ENCODE measurements at places on chromosomes 13 and 19. TPM values are rescaled to one million over a fixed set of nuclear protein-coding genes. Genes with fewer than 3 reads are reported as not detected.

Gene GADD45B
- total RNA-seq = 68.2 TPM

Gene FCGBP
- total RNA-seq = 10.7 TPM

DNA sequence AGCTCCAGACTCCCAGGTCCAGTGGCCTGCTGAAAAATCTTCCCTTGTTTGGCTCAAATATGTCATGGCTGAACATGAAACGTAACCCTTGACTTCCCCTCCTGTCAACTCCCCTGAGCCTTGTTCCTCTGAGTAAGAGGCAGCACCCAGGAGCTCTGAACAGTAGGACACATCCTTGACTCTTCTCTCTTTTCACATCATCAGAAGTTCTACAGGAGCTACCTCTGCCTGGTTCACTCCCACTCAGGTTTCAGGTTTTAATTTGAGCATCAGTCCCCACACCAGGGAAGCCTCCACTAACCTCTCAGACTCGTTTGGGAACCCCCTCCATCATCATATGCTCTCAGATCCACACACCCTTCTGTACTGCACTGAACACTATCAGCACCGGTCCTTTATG lies 30.3 kb downstream of the ZNF823 start:
- DNase-seq = no peak

GRCh38 chr13:75569576-75569975 lies 20.0 kb downstream of the UCHL3 start:
- no peak for DNase-seq

- DNase-seq = no peak
Measured at GRCh38 chr13:44660050-44660449, 83.9 kb upstream of the TSC22D1 start.

Gene ATXN8OS
- total RNA-seq = not detected

GRCh38 chr19:54199401-54199800 lies 1.3 kb upstream of the RPS9 start:
- no peak for DNase-seq

Gene TMC4
- 3.0 TPM for total RNA-seq

GRCh38 chr19:27745978-27746542 lies 1466.9 kb downstream of the UQCRFS1 start:
- DNase-seq = no peak

DNA sequence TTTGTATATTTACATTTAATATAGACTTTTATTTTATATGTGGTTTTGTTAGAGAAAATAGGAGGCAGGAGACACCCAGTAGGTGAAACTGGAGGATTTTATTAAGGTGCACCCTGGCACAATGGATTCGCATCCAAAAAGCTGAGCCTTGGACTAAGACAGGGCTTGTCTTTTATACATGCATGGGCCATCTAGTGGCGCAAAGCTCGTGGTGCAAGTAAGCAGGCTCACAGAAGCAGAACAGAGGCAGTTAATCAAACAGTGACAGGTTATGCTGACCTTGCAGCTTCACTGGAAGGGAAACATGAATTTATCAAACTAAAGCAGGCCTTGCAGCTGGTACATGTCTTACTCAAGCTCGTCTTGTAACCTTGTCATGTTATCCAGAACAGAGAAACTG lies 58.8 kb upstream of the ZNF681 start:
- peak; percentile 54 for DNase-seq

Gene KLK3
- total RNA-seq = not detected

GRCh38 chr13:33799950-33800592 lies 17.9 kb upstream of the RFC3 start:
- no peak for DNase-seq

- DNase-seq = no peak
Measured at GRCh38 chr13:61727767-61728166, 312.1 kb upstream of the PCDH20 start.

DNA sequence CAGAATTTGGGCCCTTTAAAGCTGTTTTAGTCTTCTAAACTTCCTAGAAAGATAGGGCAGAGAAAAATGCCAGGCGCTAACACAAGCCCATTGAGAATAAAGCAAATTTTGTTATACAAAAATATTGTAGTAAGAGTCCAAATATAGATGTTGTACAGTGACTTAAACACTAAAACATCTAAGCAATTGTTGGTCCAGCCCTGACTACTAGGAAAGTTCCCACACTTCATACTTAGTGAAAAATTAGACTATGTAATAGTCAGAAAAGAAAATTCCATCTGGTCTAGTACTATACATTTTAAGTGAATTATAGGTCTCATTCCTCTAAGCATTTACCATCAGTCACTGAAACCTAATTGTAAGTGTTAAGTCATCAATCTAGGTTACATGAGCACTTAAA lies 1518.3 kb upstream of the SLC10A2 start:
- no peak for DNase-seq

Gene ZNF99
- 0.55 TPM for total RNA-seq

DNA sequence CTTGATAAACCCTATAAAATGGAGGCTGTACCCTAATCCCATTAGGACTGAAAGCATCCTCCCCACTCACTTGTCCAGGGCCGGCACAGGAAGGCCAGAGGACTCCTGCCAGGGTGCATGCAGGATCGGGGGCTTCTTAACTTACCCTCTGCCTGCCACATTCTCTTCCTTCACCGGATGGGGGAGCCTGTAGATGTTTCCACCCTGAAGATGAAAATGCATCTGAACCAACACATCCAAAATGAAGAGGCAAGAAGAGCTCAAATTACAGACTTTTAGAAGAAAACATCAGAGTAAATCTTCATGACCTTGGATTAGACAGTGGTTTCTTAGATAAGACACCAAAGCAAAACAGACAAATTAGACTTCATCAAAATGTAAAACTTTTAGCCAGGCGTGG lies 25.9 kb upstream of the NAPA start:
- DNase-seq = no peak

- no peak for DNase-seq
Measured at GRCh38 chr13:30924721-30925120, 7.7 kb upstream of the TEX26 start.

DNA sequence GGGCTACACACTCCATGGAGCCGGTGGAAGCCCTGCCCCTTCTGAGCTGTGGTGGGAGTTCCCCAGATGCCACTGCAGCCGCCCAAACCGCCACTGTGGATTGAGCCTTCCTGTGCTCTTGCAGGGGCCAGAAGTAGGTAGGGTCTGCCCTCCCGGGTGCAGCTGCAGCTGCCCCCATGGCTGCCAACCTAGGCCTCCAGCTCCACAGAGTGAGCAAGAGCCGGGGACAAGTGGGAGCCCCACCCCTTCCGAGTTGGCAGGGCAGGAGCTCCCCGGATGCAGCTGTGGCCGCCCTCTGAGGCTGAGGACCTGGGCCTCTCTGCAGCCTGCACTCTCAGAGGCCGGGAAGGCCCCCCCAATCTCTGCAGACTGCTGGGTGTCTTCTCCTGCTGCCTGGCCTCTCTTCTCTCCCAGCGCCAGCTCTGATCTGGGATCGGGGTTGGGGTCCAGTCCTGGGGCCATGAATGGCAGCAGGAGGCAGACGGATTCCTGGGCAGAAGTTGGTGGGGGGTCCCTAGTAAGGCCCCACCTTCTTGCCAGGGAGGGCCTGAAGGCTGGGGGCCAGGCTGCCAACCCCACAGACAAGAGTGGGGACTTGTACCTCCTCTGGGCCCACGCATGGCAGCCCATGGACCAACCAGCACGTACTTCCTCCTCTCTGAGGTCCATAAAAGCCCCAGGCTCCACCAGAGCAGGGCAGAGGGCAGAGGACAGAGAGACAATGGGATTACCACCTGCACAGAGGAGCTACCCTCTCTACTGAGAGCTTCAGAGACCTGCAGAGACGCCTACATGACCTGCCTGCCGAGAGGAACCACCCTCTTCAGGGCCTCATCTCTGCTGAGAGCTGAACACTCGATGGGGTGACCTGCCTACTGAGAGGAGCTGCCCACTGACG lies 28.9 kb downstream of the AP2S1 start:
- DNase-seq = no peak

- peak; percentile 34 for DNase-seq
Measured at GRCh38 chr13:98171900-98172589, 5.0 kb downstream of the RNF113B start.

DNA sequence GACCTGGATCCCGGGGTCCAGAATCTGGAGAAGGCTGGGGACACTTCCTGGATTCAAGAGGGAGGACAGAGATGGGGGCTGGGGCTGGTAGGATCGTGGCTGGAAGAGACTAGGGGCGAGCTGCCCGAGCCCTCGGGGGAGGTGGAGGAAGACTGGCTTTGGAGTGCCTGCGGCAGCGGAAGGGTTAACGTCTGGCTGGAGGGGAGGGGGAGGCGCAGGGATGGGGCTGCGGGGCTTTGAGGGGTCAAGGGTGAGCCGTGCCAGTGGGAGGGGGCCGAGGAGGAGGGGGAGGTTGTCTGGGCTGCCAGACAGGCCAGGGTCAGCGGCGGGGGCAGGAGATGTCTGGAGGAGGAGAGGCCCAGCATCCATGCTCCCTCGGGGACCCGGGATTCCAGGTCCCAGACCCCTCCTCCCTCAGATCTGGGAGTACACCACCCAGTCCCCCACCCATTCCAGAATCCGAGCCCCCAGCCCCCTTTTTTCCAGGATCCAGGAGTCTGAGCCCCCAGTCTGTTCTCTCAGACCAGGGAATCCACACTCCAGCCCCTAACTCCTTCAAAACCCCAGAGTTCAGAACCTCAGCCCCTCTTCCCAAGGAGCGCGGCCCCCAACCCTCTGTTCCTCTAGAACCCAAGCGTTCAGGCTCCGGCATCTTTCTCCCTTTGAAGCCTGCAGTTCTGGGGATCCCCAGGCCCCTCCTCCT lies 3.2 kb upstream of the SPACA6 start:
- peak; percentile 65 for DNase-seq

GRCh38 chr13:33178209-33178840 lies 107.2 kb downstream of the STARD13 start:
- DNase-seq = no peak

- DNase-seq = no peak
Measured at GRCh38 chr19:17775245-17775927, 19.6 kb upstream of the B3GNT3 start.

- peak; percentile 97 for DNase-seq
Measured at GRCh38 chr19:2168619-2169424, 5.1 kb downstream of the DOT1L start.

DNA sequence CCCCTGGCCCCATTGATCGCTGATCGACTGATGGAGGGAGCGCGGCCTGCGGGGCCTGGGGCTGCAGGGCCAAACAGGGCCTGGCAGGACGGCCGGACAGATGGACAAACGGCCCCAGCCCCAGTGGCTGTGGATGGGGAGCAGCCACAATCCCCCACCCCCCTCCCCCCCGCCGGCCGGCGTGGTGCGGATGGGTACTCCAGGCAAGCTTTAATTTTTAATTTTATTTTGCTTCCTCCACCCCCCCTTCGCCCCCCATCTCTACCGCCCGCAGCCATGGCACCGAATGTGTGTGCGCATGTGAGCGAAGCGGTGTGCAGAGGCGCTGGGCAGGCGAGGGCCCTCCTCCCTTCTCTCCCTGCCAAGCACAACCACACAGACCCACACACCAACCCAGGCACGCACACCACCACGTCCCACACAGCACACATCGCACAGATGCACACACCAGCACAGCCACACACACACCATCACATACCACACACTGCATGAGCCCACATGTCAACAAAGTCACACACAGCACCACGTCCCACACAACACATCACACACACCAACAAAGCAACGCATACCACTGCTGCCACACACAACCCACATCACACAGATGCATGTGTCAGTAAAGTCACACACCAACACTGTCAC lies 12.4 kb downstream of the ERFL start:
- DNase-seq = no peak

DNA sequence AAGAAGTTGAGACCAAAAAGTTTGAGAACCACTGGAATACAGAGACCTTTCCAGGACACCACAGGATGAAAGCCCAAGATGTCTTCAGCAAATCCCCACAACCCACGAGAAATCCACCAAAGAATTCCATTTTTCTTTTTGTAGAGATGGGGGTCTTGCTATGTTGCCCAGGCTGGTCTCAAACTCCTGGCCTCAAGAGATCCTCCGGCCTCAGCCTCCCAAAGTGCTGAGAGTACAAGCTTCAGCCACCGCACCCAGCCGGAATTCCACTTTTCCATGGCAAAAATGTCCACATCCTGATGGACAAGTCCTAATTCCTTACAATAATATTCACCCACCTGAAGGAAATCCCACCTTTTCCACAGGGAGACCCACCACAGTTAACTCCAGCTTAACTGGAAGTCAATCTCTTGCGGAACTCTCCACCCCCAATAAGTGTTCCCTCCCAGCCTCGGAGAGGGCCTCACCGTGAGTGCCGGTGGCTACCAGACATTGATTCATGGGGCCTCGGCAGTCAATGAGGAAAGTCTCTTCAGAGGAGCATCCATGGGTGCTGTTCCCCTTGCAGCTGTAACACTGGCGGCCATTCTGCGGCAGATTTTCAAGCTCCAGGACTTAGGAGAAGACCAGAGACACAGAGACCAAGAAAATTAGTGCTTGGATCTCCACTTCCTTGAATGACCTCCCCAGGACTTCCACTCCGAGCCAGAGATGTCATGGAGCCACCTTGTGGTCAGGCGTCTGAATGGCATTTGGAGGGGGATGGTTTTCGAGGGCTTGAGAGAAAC lies 12.3 kb upstream of the CADM4 start:
- DNase-seq = peak; percentile 42

DNA sequence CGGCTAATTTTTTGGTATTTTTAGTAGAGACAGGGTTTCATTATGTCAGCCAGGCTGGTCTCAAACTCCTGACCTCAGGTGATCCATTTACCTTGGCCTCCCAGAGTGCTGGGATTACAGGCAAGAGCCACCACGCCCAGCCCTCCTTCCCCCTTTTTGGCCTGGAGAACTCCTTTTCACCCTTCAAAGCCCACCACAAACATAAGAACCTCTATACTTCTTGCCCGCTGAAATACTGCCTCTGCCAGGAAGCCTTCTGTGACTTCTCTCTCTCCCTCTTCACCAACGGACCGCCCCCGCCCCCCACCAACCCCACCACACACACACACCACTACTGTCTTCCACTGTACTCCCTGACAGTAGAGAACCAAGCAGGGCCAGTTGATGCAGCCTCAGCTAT lies 2.5 kb downstream of the ZNF428 start:
- DNase-seq = no peak

DNA sequence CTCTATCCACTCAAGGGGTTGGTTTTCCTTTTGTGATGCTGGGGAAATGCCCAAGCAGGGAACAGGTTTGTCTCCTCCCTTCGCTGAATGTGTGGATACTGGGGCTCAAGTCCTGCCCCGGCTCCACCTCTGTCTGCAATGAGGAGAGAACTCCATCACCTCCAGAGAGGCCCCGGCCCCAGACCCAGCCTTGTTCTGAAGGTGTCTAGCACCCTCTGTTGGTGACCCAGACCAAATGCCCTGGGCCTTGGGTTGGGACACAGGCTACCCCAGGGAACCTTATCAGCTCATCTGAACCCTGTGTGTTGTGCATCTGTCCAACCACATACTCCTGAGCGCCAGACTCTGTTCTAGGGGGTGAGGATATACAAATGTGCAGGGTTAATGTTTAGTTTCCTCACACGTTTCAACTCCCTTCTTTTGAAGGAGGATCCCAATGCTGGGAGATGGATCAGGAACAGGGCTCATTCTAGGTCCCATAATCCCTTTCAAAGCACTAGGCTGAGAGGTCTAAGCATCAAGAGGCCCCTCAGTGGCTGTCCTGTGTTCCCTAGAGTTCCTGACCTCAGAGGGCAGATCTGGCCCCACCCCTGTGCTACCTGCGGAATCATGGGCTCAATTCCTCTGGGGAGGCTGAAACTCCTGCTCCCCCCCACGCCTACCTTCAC lies 112.5 kb upstream of the SLC7A1 start:
- no peak for DNase-seq

Gene CALR3
- not detected for total RNA-seq

Gene CACTIN
- total RNA-seq = 25.2 TPM
